ENCODE measurements at places on chromosomes 4 and X. TPM values are rescaled to one million over a fixed set of nuclear protein-coding genes. Genes with fewer than 3 reads are reported as not detected.

SLC30A9 gene
- total RNA-seq = 42.5 TPM

OSTC gene
- total RNA-seq = 72.8 TPM

CPE gene
- 63.6 TPM for total RNA-seq

HAND2 gene
- not detected for total RNA-seq

NAP1L2 gene
- 2.6 TPM for total RNA-seq

MRPL1 gene
- total RNA-seq = 17.6 TPM

RNF212 gene
- 6.9 TPM for total RNA-seq

CYSLTR1 gene
- 8.7 TPM for total RNA-seq

USP17L15 gene
- not detected for total RNA-seq

GRCh38 chrX:66677430-66677829, 38.6 kb upstream of the EDA2R start:
- no peaks in the 10 kb centered on the region for H3K4me1 ChIP-seq
- no peaks in the 10 kb centered on the region for H3K27me3 ChIP-seq
- H3K36me3 ChIP-seq = no peaks in the 10 kb centered on the region
- H3K27ac ChIP-seq = no peak overlapping the region
- no peak for DNase-seq

GRCh38 chr4:115126491-115126890, 13.1 kb upstream of the NDST4 start:
- no peaks in the 10 kb centered on the region for H3K4me1 ChIP-seq
- DNase-seq = no peak
- H3K4me3 ChIP-seq = no peak overlapping the region
- H3K27me3 ChIP-seq = no peaks in the 10 kb centered on the region
- H3K27ac ChIP-seq = no peak overlapping the region

- H3K4me3 ChIP-seq = no peak overlapping the region
- no peaks in the 10 kb centered on the region for H3K36me3 ChIP-seq
- no peaks in the 10 kb centered on the region for H3K27me3 ChIP-seq
- peaks cover 11% of the 10 kb centered on the region for H3K4me1 ChIP-seq
- DNase-seq = no peak
These were observed 24.0 kb downstream of the GALNT7 start for GRCh38 chr4:173192375-173193162.

- no peak overlapping the region for H3K4me3 ChIP-seq
- H3K27ac ChIP-seq = no peak overlapping the region
- no peak for DNase-seq
These were observed 10.8 kb upstream of the LDB2 start for GRCh38 chr4:16909281-16909680.

- peak; percentile 72 for DNase-seq
- H3K4me1 ChIP-seq = peaks cover 14% of the 10 kb centered on the region
- no peak within 1 kb of the TSS for H3K27ac ChIP-seq
- peak within 1 kb of the TSS; percentile 10 for H3K4me3 ChIP-seq
- no peaks in the 10 kb centered on the region for H3K36me3 ChIP-seq
These were observed at the start of gene CXCR3 for GRCh38 chrX:71618303-71618721. TSS of gene CXCR3 (minus strand) at chrX:71618511. CDS start at chrX:71618449, 62 bp downstream.

GRCh38 chrX:20116577-20117240, at the start of gene MAP7D2:
TSS of gene MAP7D2 (minus strand) at chrX:20116907. CDS start at chrX:20116879, 28 bp downstream.
- H3K27ac ChIP-seq = no peak within 1 kb of the TSS
- no peaks in the 10 kb centered on the region for H3K4me1 ChIP-seq
- no peak for DNase-seq
- H3K36me3 ChIP-seq = no peaks in the 10 kb centered on the region
- H3K27me3 ChIP-seq = peaks cover 16% of the 10 kb centered on the region
- peak within 1 kb of the TSS; percentile 16 for H3K4me3 ChIP-seq

DNA sequence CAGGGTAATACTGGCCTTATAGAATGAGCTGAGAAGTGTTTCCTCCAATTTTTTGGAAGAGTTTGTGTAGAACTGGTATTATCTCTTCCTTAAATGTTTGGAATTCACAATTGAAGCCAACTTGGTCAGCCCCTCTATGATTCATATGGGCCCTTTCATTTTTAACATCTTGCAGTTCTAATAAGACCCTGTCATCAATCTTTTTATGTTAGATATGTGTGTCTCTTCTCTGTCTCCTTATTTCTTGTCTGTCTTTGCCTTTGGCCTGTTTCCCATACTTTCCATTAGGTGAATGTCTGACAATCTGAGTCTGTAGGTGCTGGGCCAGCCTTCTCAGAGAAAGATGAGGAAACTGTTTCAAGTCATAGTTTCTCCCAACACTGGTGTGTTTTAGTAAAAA, 88.7 kb downstream of the SLC16A2 start:
- no peaks in the 10 kb centered on the region for H3K4me1 ChIP-seq
- no peak for DNase-seq
- H3K36me3 ChIP-seq = no peaks in the 10 kb centered on the region
- H3K27me3 ChIP-seq = no peaks in the 10 kb centered on the region

DNA sequence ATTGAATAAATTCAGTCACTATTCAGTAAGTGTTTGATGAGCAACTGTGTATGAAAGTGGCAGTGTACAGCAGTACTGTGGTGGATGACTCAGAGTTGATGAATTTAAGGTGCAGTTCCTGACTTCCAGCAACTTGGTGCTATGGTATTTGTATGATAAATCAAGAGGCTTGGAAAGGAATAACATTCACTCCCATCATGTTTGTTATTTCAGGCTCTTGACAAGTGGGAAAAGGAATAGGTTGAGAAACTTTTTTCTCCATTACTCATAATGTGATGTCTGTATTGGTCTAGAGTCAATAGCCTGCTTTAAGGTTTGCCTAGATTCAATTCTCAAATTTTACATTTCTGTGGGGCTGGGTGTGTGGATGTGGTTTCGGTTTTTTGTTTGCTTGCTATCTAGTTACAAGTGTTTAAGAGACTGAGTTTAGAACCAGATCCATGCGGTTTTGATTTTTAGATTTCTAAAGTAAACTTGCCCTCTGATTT, 35.1 kb upstream of the CYP2U1 start:
- no peaks in the 10 kb centered on the region for H3K36me3 ChIP-seq
- no peak overlapping the region for H3K4me3 ChIP-seq
- H3K27me3 ChIP-seq = no peaks in the 10 kb centered on the region

DNA sequence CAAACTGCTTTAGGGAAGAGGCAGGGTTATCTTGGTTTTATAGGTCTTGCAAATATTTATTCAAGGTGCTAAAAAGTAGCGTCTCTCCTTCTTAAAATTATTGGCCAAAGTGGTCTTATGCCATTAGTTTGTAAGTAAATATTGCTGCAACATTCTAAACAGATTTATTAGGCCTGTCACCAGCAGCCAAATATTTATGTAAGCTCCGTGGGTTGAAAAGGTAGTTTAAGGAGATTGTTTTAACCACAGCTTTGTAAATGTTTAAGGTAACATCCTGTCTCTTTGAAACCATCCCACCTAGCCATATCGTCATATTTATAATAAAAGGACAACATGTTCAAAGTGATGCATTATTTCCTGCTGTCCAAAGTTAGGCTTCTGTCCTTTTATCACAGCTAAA, 210.1 kb upstream of the LNX1 start:
- no peaks in the 10 kb centered on the region for H3K4me1 ChIP-seq
- no peaks in the 10 kb centered on the region for H3K36me3 ChIP-seq
- DNase-seq = no peak
- H3K4me3 ChIP-seq = no peak overlapping the region

DNA sequence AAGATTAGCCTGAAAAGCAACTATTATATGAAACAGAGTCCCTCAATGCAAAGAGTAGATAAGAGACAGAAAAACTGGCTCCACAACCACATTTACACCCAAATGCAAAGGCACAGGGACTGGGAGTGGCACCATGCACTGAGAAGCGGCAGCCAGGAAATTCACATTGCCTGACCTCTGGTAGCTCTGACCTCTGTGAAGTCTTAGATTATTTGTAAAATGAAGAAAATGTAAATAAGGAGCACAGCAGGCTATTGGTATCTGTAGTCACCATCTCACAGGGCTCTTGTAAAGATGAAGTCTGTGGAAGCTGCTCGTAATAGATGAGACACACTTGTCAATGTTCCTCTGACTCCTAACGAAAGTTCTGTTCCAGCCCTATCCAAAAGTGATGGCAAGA, 69.7 kb downstream of the FAT1 start:
- H3K4me1 ChIP-seq = no peaks in the 10 kb centered on the region
- H3K27me3 ChIP-seq = no peaks in the 10 kb centered on the region
- peaks cover 7% of the 10 kb centered on the region for H3K36me3 ChIP-seq
- no peak overlapping the region for H3K4me3 ChIP-seq
- no peak overlapping the region for H3K27ac ChIP-seq

DNA sequence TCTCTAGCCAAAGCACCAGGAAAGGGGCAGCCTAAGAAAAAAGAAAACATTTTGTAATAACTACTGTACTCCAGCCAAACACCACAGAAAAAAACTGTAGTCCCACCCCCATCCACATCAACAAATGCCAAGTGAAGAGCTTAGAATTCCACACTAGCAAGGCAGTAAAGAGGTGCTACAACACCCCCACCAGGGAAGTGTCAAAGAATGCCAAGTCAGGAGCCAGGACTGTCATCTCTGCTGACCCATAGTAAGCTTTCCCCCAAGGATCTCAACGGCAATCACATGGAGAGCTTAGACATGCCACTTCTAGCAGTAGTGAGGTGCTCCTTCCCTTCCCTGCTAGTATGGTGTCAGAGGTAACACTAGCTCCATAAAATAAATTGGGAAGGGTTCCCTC, 34.4 kb upstream of the CCDC160 start:
- no peak overlapping the region for H3K27ac ChIP-seq
- H3K27me3 ChIP-seq = no peaks in the 10 kb centered on the region
- H3K4me3 ChIP-seq = no peak overlapping the region
- H3K36me3 ChIP-seq = no peaks in the 10 kb centered on the region
- no peaks in the 10 kb centered on the region for H3K4me1 ChIP-seq

- H3K27ac ChIP-seq = no peak overlapping the region
- H3K4me3 ChIP-seq = no peak overlapping the region
- no peaks in the 10 kb centered on the region for H3K27me3 ChIP-seq
- no peaks in the 10 kb centered on the region for H3K4me1 ChIP-seq
- no peaks in the 10 kb centered on the region for H3K36me3 ChIP-seq
These were observed 57.2 kb downstream of the UGT2B17 start for GRCh38 chr4:68518889-68519288.

DNA sequence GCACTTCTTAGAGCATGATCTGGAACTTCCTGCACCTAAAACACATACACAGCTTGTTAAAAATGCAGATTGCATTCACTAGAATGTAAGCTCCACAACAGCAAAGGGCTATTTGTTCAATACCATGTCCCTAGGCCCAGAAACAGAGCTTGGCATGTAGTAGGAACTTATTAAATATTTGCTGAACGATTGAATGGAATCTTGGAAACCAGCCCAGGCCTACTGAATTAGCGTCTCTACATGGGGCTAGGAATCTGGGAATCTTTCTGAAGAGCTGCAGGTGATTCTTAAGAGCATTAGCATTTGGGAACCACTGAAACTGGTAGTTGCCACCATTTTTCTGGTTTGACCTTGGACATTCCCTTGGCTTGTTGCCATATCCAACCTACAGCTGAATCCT, 234.1 kb downstream of the STIM2 start:
- no peak for DNase-seq
- no peaks in the 10 kb centered on the region for H3K36me3 ChIP-seq
- H3K4me1 ChIP-seq = no peaks in the 10 kb centered on the region
- H3K27me3 ChIP-seq = peaks cover 8% of the 10 kb centered on the region
- no peak overlapping the region for H3K27ac ChIP-seq

DNA sequence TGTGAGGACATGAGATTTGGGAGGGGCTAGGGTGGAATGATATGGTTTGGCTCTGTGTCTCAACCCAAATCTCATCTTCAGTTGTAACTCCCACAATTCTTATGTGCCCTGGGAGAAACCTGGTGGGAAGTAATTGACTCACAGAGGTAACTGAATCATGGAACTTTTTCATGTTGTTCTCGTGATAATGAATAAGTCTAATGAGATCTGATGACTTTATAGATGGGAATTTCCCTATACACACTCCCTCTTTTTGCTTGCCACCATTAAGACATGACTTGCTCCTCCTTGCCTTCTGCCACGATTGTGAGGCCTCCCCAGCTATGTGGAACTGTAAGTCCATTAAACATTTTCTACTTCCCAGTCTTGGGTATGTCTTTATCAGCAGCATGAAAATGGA, 253.2 kb upstream of the GK2 start:
- no peaks in the 10 kb centered on the region for H3K36me3 ChIP-seq
- H3K27ac ChIP-seq = no peak overlapping the region
- DNase-seq = no peak
- no peaks in the 10 kb centered on the region for H3K27me3 ChIP-seq
- no peaks in the 10 kb centered on the region for H3K4me1 ChIP-seq

DNA sequence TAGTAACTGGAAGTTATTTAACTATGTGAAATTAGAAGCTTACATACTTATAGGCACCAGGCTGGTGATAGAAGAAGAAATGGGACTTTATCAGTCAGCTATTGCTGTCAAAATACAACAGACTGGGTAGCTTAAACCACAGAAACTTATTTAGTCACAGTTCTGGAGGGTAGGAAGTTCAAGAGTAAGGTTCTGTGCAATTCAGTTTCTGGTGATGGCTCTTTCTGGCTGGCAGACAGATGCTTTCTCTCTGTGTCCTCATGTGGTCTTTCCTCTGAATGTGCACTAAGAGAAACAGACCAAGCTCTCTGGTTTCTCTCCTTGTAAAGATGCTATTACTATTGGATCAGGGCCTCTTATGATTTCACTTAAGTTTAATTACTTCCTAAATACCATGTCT, 92.1 kb upstream of the ANKRD50 start:
- no peak for DNase-seq
- no peaks in the 10 kb centered on the region for H3K4me1 ChIP-seq
- no peaks in the 10 kb centered on the region for H3K27me3 ChIP-seq

DNA sequence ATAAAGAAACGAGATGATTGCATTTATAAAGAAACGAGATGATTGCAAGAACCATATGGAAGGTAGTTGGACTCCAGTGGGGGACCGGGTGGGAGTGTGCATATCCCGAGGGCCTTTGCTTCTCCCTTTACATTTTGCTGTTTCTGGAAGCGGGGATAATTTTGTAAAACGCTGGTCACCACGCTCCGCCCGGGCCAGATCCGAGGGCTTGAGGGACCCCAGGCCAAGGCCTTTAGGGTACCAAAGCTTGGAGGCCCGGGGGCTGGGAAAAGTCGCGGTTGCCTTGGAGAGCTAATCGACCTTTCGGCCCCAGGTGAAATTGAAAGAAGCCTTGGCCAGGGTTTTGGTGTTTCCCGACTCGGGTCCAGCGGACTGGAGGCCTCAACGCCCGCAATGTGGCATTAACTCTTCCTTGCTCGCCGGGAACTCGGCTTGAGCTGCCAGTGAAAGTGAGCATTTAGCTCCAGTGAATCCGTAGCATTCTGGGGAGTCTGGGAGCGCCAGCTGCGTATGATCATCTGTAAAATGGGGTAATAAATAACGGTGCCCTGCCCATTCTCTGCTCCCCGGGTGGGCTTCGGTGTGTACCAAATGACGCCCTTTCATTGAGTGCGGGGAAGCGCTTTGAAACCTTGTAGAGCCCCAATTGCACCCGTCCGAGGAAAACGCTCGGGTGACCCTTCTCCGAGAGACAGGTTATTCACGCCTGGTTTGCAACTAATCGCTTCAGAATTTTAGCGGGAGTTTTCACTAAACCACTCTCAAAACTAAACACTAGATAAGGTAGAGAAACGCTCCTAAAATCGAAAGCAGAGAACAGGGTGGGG, 4.5 kb downstream of the NKX3-2 start:
- no peak overlapping the region for H3K27ac ChIP-seq
- no peaks in the 10 kb centered on the region for H3K36me3 ChIP-seq
- H3K4me1 ChIP-seq = peaks cover 23% of the 10 kb centered on the region
- H3K27me3 ChIP-seq = peaks cover 100% of the 10 kb centered on the region
- H3K4me3 ChIP-seq = no peak overlapping the region
- DNase-seq = no peak
